ENCODE measurements at places on chromosomes 7 and 10.

DNA sequence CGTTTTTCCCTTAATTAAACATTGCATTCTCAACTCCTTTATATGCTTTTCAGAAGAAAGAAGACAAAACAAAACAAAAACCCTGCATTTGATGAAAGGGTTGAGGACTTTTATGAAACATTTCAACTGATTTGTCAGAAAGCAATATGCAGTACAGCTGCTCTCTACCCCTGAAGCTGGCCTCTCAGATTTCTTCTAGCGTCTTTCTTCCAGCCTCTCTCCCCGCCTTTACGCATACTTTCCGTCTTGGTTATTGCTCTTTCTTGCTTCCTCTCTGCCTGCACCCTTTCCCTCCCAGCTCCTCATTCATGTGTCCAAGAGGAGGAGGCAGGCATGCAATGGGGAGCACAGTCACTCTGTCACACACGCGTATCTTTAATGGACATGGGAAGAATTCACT is 91.0 kb upstream of the COL1A2 start:
- DNase-seq = no peak

- no peak for DNase-seq
Measured at GRCh38 chr7:72190919-72191318, 221.2 kb downstream of the CALN1 start.

DNA sequence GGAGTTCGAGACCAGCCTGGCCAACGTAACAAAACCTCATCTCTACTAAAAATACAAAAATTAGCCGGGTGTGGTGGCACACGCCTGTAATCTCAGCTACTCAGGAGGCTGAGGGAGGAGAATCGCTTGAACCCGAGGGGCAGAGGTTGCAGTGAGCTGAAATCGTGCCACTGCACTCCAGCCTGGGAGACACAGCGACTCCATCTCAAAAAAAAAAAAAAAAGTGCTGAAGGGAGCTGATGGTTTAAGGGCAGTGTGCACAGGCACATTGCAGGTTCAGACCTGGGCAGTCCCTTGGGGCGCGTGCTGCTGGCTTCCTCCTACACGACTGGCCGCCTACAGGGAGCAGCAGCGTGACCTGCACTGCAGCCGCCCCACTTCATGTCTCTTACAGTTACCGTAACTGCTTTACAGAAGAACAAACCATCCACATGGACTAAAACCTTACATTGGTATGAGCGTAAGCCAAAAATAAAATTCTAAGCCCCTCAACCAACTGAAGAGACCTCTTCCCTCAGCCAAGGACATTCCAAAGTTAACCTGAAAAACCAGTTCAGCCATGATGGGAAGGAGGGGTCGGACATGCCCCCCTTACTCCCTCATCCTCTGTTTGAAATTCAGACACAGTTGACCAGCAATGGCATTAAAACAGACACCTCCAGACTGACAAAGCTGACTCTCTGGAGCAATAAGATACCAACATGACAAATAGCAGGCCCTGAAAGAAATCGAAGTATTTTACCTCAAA is 262.2 kb downstream of the ZMYND11 start:
- no peak for DNase-seq

GRCh38 chr7:73397521-73398281 is 35.9 kb upstream of the FZD9 start:
- no peak for DNase-seq

GRCh38 chr10:58932126-58932525 is 244.3 kb upstream of the PHYHIPL start:
- no peak for DNase-seq

DNA sequence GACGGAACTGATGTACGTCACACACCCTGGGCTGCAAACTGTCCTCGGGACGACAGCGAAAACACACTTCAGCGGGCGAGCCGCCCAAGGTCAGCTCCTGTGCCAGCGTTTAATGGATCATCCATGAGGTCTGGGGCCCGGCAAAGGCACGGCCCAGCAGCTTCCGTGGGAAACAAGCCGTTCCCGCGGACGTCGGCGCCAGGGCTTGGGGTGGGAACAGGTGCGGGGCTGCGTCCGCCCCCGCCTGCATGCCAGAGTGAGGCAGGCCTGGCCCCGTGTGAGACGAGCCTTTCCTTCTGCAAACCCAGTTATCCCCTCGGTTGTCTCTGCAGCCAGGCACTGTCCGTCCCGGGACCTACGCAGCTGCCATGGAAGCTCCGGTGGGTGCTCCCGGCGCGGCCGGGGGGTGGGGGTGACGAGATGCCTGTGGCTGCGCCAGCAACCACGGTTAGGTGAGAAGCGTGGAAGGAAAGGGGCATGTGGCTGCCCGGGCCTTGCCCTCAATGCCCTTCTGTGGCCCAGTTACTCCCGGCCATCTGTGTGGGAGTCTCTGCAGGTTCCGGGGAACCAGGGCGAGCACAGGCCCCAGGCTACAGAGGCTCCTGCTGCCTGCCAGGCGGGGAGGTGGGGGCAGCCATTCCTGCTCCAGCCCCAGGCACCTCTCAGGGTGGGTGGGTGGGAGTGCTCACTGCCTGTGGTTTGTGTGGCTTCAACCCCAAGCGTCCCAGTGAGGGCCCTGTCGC is 42.2 kb upstream of the PDGFA start:
- no peak for DNase-seq

DNA sequence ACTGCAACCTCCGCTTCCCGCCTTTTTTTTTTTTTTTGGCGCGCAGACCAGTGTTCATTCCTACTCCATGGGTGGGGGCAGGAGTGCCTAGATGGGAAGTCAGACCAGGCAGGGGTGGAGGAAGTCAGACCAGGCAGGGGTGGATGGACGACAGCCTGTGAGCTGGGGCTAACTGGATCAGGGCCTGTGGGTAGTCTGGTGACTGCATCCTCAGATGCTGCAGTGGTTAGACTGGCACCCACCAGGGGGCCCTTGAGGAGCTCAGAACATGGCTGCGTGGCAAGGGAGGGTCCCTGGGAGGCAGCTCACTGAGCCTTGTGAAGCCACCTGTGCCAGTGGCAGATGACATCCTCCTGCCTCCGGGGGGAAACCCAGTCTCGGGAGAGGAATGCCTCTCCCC is 35.1 kb downstream of the RCC1L start:
- no peak for DNase-seq
